ENCODE measurements at places on chromosomes 2 and 18.
A peak's percentile ranks its signal among the peaks of the same experiment; 100 is the strongest.

- DNase-seq: no peak
Observed at GRCh38 chr2:213285404-213285803, 1.1 kb downstream of the SPAG16 start.

GRCh38 chr2:49175831-49176230 lies 21.5 kb upstream of the FSHR start:
- DNase-seq: no peak

- DNase-seq: peak; percentile 35
Observed at GRCh38 chr2:10901160-10901939, 10.4 kb upstream of the KCNF1 start.

GRCh38 chr2:214107726-214108125 lies 303.1 kb upstream of the VWC2L start:
- no peak for DNase-seq

DNA sequence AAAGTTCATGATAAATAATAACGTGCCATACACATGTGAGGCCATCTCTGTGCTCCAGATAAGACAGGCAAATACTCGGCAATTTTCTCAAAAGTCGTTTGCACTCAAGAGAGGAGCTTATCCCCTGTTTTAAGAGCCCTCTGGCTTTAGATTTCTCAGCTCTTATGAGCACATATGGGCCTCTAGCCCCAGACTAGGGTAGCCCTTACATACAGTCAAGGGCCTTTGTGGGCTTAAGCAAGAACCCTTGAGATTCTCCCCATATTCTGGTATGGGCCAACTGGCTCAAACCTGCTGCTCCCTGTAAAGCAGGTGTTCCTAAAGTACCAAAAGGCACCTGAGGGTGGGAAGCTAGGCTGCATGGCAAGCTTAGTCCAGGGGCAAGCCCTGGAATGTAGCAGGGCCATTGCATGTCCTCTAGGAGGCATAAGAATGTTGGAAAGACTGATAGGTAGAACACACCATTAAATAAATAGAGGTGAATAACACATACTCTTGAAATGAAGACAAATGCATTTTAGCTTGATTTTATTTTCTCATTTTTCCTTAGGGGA lies 66.1 kb downstream of the FASTKD2 start:
- DNase-seq: no peak

- no peak for DNase-seq
Observed at GRCh38 chr2:119251652-119252051, 28.0 kb downstream of the STEAP3 start.

- DNase-seq: no peak
Observed at GRCh38 chr2:127527001-127527804, 914 bp upstream of the IWS1 start.

- no peak for DNase-seq
Observed at GRCh38 chr18:13745696-13746095, 19.2 kb downstream of the RNMT start.

GRCh38 chr2:46381263-46381849 lies 84.1 kb downstream of the EPAS1 start:
- no peak for DNase-seq

- no peak for DNase-seq
Observed at GRCh38 chr2:144477957-144478311, 42.0 kb downstream of the ZEB2 start.

GRCh38 chr2:9558948-9559381 lies 3.3 kb upstream of the ADAM17 start:
- DNase-seq: no peak

DNA sequence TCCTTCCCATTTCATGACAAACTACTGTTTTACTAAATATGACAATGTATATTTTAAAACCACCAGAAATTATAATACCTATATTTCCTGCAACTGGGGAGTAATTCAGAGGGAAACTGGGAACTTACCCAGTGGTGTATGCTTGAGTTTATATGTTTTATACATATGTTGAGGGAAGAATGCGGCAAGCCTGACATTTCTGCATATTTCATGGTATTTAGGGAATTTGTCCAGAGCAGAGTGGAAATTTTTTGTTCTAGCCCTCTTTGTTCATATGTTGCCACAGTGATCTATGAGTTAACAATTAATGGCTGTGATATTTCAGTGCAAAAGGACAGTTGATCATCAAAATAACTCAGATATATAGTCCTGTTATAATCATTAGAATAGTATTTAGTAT lies 230.8 kb upstream of the VWC2L start:
- DNase-seq: no peak

Measured in NCI-H345 (cell line).